Stimulated activated CD4-positive, alpha-beta T cell treated with anti-CD3 and anti-CD28 coated beads, Interleukin-2, amount 100 ng/mL, for 4 hours (primary cell): ENCODE measurements at places on chromosomes 2 and 18.

GRCh38 chr2:123659120-123659519, 366.0 kb upstream of the CNTNAP5 start:
- no peak for DNase-seq

- DNase-seq, result no peak
Measured at GRCh38 chr2:234969306-234970098, 17.7 kb downstream of the SH3BP4 start.

DNA sequence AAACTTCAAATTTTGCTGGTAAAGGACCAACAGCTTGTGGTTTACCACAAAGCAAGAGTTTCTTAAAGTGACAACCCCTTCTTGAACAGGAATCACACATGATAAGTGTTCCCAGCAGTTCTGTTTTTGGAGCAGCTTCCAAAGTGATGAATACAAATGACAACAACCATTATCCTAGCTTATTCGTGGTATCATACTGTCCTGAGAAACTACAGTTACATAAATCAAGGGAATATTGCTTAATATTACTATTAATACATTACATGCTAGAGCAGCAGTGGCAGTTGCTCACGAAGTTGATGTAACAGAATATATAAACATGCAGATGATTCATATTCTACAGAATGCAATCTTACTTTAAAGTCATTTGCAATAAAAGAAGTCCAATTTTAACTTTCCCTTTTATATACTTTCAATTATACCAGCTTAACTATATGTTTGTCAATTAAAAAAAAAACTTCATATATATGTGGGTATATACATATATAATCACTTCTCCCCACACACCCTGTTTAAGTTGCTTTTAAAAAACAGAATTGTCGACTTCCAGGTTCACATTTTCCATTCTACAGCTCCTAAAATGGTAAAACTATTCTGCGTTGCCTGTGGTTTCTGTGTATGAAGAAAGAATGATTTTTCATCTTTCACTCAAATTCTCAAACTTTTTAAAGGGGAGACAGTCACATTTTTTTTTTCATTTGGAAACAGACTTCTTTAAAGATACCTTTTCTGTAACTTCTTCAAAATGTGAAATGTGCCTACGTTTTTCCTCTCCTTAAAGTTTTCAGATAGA, 713.6 kb downstream of the TDRD15 start:
- DNase-seq, result no peak

GRCh38 chr2:135948141-135948540, 37.3 kb downstream of the DARS1 start:
- DNase-seq, result no peak

DNA sequence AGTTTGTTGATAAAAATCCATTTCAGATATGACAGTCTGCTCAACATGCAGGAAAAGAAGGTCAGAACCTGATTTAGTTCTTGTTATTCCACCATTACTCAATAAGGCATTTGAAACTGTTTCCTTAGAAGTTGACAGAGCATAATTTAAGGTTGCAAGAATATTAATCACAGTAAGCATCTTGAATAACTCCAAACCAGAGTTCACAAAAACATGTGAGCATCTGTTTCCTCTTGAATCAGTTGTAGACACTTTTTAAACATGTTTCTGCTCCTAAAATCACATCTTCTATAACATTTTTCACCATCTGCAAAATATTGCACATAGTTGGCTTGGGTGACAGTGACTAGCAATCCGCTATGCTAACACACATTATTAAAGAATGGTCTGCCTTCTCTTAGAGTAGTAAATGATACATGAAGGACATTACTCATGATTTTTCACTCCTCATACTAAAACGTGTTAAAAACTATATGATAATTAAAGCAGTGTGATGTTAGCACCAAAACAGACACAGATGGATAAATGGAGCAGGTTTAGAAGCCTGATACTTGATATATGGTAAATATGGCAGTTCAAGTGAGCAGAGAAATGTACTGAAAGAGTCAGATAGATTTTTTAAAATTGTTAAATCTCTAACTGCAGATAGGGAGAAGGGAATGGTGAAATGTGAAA, 30.3 kb downstream of the AKAIN1 start:
- DNase-seq, result no peak
